ENCODE measurements at places on chromosomes 3 and 15. TPM values are rescaled to one million over a fixed set of nuclear protein-coding genes. Genes with fewer than 3 reads are reported as not detected.

UBE2E1 gene
- total RNA-seq = 94.8 TPM

ATP13A5 gene
- 0.92 TPM for total RNA-seq

IL12A gene
- 1.4 TPM for total RNA-seq

STRIT1 gene
- total RNA-seq = 2.1 TPM

SLC28A1 gene
- 0.23 TPM for total RNA-seq

GHRL gene
- total RNA-seq = not detected

PRKCI gene
- 89.5 TPM for total RNA-seq
